ENCODE measurements at places on chromosomes 5 and 9. TPM values are rescaled to one million over a fixed set of nuclear protein-coding genes. Genes with fewer than 3 reads are reported as not detected.

DNA sequence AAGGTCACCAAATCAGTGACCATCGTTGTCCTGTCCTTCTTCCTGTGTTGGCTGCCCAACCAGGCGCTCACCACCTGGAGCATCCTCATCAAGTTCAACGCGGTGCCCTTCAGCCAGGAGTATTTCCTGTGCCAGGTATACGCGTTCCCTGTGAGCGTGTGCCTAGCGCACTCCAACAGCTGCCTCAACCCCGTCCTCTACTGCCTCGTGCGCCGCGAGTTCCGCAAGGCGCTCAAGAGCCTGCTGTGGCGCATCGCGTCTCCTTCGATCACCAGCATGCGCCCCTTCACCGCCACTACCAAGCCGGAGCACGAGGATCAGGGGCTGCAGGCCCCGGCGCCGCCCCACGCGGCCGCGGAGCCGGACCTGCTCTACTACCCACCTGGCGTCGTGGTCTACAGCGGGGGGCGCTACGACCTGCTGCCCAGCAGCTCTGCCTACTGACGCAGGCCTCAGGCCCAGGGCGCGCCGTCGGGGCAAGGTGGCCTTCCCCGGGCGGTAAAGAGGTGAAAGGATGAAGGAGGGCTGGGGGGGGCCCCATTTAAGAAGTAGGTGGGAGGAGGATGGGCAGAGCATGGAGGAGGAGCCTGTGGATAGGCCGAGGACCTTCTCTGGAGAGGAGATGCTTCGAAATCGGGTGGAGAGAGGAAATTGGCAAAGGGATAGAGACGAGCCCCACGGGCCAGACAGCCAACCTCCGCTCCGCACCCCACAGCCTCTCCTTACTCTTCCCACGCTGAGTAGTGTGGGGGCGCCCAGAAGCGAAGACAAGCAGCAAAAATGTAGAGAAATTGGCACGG lies 1.7 kb downstream of the RXFP3 start:
- peak; percentile 56 for DNase-seq

The FOXD4 gene
- total RNA-seq: not detected

GRCh38 chr9:34385561-34386230 lies 9.0 kb upstream of the MYORG start:
- DNase-seq: no peak

DNA sequence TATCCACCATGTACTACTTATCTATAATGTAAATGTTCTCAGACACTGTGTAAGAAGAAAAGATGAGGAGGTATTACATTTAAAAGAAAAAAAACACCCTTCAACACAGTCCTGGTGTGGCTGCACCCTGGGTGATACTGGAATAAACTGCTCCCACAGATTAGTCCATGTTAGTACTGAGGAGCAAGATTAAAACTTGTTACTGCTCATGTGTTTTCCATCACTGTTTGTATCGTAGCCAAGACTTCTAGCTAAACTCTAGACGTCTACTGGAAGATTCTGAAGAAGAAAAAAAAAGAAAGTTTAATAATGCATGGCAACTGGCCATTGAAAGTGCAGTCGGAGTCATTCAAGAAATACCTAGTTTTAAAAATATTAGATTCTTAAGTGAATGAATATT lies at the start of gene ASPN:
TSS of gene ASPN (minus strand) at position 178 of the 400 bp plus-strand sequence.
- DNase-seq: no peak

DNA sequence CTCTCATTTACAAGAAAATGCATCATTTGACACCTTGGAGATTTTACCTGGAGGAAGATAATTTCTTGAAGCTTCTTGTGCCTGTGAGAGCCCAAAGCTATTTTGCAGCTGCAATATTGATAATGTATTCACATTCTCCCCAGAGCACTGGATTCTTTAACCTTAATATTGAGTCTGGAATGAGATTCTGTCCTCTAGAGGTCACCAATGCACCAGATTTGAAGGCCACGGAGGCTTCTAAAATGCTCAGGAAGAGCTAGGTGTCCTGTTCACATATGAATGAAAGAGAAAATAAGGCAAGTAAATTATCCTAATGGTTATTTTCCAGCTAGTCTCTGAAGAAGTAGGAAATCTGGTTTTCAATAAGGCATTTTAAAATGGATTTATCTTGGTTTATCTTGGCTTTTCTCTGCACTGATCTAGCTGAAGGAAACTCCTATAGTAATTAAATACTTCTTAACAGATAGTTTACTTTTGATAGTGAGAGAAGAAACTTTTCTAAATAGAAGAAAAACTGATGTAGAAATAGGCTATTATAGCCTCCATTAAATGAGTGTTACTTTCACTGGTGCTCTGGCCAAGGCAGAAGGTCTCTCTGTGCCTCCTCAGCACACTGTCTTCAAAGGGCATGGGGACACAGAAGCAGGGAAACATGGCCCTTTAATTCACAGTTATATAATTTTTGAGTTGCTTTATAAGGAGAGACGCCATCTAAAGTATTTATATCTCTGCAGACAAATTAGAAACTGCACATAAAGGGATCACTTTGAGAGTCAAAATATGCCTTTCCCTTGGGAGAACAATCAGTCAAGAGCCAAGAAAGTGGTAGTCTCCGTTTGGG lies 297.0 kb upstream of the ACTBL2 start:
- peak; percentile 42 for DNase-seq

DNA sequence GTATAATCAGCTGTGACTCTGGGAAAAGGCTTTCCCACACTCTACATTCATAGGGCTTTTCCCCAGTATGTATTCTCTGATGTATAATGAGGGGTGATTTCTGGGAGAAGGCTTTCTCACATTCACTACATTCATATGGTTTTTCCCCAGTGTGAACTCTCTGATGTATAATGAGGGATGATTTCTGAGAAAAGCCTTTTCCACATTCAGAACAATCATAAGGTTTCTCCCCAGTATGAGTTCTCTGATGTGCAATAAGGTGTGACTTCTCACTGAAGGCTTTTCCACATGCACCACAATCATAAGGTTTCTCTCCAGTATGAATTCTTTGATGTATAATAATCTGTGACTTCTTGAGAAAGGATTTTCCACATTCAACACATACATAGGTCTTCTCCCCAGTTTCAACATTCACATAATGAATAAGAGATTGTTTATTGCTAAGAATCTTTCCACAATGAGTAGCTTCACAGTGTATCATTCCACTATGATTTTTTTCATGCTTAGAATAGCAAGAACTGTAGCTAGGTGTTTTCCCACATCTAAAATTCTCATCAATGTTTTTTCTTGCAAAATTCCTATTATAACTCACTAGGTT lies 26.7 kb upstream of the ZNF300 start:
- DNase-seq: no peak
